ENCODE measurements at places on chromosomes 2 and 18.

- DNase-seq, result no peak
These were observed 1.3 kb downstream of the TMEM17 start for GRCh38 chr2:62504657-62505056.

DNA sequence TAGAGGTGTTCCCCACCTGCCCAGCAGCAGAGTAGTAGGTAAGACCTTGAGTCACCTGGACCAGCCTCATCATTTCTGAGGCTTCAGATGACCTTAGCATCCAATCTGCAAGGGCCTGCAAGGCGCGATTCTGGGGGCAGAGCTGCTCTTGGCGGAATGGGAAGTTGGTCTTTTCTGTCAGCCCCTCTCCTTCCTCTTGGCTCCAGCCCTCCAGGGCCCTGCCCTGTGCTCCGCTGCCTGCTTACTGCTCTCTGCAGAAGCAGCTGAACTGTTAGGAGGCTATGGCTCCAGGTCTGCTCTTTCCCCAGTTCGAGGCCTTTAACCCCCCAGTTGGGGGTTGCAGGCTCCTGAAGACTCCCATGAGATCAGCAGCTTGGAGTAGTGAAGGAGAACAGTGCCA lies 96.1 kb upstream of the MCFD2 start:
- no peak for DNase-seq

DNA sequence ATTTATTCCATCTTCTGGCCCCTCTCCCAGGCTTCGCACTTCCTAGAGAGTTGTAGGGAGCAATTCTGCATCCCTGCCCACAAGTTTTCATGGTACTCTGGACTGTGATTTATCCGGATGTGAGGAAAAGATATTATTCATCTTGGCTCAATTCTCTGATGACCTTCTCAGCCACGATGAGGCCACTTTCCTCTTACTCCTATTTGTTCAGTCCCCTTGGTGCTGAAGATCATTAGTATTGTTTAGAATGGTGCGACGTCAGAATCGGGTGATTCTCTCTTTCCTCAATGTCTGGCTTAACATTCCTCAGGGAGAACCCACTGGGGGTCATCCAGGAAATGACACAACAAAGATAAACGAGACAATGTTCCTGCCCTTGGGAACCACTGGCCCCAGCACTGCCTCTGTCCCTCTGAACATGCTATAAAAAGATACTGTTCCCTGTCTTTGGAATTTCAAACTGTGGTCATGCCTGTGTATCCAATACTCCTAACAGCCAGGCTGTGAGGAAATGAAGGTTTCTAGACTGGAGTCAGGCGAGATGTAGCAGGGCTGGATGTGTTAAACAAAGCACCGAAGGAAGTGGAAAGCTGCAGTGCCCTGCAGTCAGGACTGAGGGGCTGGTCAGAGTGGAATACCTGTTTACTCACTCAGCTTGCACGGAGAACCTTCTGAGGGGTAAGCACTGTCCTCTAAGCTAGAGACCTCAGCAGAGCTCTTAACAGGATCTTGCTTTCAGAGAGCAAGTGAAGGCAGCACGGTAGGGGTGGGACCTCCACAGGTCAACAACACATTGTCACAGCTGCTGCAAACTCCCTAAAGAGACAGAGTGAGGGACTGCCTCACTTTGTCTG lies 12.9 kb upstream of the GLI2 start:
- DNase-seq, result no peak

- no peak for DNase-seq
These were observed 10.5 kb downstream of the CHMP1B start for GRCh38 chr18:11861583-11862288.

- DNase-seq, result no peak
These were observed 132.0 kb downstream of the GALNT1 start for GRCh38 chr18:35713545-35713944.

DNA sequence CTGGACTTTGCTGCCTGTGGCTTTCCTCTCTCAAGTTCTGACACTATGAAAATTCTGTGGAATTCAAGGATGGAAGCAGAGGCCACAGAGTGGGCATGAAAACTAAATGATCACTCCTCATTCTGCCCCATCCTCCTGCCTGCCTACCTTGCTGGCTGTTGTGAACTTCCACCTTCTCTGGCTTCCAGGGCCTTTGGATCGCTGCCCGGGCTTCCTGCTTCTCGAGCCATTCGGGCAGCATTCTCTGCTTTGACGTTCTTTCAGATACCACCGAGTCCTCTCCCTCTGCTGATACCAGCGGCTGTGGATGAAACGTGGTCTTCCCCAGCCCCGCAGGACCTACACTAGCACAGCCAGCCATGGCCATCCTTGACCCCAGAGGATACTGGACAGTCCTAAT lies 327.7 kb upstream of the SLC14A2 start:
- no peak for DNase-seq

- DNase-seq, result no peak
These were observed 2.7 kb downstream of the CDH7 start for GRCh38 chr18:65753520-65753919.

- DNase-seq, result no peak
These were observed 112.2 kb downstream of the GALNT3 start for GRCh38 chr2:165681841-165682240.

GRCh38 chr2:102226171-102226570 lies 39.3 kb downstream of the IL1RL2 start:
- no peak for DNase-seq

- DNase-seq, result no peak
These were observed 72.2 kb upstream of the AGAP1 start for GRCh38 chr2:235421618-235422017.

DNA sequence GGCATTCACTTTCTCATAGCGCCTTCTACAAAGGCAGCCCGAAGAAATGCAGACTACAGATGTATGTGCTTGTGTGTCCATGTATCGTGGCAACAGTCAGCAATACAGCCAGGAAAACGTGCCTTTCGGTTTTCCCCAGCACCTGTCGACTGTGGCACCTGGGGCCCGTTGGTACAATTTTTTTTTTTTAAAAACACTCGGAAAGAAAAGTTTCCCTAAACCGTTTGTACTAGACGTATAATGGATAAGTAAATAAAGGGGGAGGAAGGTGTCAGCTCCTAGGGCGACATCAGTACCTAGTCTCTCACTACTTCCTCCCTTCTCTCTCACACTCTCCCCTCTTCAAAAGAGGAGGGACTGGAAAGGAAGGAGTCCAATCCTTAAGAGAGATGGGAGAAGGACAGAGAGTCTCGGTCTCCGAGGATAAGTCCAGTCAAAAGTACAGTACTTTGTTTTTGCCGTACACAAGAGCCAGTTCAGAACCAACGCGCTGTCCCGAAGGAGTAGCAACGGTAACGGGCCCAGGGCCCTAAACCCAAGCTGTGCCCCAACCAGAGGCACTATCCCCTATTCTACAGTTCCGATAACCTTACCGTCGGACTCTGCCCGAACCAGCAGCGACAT lies 759 bp downstream of the PPP4R3B start:
- peak; percentile 39 for DNase-seq

DNA sequence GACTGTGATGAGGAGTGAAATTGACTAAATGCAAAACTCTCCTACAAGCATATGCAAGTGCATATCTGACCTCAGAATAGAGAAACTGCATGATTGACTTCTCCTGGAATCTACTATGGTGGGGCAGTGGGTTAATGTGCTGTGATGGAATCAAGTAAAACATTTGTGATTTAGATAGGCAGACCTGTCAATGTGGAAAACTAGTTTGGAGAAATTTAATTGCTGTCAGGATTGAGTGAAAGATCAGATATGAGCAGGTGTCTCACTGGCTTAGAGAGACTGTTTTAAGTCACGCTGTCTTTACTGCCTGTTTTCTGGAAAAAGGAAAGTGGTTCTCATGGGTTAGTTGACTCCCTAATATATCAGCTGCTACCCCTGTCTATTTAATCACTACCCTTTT lies 881.0 kb upstream of the CNTNAP5 start:
- DNase-seq, result no peak
